ENCODE measurements at places on chromosomes 16 and 17.

GRCh38 chr17:21268596-21269188, 15.5 kb upstream of the NATD1 start:
- DNase-seq: no peak

DNA sequence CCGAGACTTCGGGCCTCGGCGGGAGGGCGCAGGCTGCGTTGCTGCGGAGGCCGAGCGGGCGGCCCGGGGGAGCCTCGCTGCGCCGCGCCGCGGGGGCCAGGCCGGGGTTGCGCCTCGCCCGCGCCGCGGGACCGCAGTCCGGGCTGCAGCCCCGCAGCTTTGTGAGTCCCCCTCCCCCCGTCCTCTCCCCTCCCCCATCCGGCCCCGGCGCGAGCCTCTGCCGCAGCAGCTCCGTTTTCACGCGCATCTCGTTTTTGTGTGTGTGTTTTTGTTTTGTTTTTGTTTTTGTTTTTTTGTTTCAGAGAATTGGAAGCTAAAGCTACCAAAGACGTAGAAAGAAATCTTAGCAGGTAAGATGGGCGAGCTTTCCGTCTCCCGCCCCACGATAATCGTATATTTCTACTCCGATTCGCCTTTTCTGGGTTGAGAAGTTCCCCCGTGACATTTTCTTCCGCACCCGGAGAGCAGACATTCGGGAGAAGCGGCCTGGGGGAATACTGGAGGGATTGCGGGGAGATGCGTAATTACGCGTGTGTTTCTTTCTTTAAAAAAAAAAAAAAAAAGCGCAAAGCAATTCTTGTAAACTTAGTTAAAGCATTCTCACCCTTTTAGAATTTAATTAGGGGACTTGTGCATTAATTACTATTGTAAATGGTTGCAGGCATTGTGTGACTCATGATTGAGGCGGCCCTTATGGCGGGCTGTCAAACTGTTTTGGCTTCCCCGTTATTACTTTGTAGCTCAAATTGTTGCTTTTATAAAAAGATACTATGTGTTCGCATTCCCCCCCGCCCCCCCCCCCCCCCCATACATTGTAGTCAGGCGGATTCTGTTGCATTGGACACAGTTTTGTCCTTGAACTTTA, 732 bp downstream of the TNRC6A start:
- DNase-seq: no peak

- no peak for DNase-seq
These were observed 8.8 kb upstream of the TMEM238L start for GRCh38 chr17:10812674-10813073.

GRCh38 chr17:38324141-38324697, 19.5 kb downstream of the GPR179 start:
- DNase-seq: no peak

DNA sequence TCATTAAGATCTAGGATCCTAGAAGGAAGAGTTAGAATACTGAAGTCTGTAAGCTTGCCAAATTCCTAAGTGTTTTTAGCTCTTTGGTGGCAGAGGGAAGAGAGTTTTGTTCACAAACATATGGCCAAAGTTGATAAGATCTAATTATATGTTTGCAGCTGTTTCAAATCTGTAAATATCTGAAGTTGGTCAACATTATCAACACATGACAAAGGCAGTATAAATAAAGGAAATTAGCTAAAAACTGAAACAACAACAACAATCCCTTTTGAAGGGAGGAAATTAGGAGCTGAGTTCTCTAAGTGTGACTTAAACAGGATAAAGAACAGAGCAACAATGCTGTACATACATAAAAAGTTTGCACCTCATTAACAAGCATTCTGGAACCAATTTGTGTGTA, 208.7 kb downstream of the KCNJ2 start:
- DNase-seq: no peak

DNA sequence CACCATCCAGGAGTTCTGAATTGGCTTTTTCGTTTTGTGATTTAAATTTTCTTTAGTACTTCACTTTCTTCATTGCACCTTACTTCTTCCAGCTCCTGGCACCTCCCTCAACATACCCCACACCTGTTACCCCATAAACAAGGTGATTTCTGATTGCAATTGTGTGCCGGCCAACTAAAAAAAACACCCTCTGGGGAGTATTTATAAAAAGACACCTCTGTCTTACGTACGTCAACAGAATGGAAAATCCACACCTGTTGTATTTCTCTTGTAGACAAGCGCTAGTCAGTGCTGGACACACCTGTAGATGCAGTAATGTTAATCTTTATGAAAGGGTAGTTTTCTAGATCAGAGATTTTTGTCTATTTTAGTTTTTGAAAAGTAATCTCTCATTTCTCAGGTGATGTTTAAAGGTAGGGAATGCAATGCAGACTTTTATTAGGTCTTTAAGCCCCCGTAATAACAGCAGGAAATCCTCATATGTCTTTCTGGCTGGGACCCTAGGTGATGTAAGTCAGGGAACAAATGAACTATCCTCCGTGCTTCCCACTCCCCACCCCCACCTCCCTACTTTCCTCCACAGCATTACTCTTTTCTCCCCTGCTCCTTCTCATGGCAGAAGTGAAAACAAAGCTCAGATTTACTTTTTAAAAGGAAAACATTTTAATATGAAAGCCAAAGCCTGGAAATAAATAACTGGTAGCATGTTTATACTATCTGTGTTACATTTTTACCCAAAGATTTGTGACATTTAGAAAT, 4.2 kb downstream of the MSI2 start:
- no peak for DNase-seq

DNA sequence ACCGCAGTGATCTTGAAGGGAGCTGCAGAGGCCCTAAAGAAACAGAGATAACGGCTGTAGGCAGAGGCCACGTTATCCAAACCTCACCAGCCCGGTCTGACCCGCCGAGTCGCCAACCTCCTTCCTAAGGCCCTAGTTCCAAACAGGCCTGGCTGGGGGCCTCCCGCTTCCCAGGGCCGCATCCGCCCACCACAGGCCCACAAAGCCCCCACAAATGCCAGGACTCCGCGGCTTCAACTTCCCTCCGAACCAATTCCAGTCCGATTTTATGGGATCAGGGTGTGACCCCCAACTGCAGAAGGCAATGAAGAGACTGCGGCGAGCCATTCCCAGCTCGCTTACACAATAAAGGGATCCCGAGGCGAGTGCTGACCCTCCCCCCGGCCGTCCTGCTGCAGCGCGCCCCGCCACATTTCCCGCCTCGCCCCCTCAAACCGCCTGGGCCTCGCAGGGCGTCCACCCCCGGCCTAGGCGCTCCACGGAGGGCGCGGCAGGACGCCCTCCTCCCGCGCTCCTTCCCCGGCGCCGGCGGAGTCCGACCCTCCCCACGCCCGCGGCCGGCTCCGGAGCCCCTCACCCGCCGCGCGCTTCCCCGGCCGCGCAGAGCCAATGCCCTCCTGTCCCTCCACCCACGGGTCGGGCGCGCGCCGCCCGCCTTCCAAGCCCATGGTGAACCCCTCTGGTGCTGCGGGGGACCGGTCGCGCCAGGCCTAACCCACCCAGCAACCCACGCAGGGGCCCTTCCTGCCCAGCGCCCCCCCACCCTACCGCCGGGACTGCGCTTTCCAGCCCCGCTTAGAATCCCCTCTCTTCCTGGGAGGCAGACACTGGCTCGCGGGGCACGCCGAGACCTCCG, 926 bp downstream of the MYH10 start:
- peak; percentile 30 for DNase-seq

DNA sequence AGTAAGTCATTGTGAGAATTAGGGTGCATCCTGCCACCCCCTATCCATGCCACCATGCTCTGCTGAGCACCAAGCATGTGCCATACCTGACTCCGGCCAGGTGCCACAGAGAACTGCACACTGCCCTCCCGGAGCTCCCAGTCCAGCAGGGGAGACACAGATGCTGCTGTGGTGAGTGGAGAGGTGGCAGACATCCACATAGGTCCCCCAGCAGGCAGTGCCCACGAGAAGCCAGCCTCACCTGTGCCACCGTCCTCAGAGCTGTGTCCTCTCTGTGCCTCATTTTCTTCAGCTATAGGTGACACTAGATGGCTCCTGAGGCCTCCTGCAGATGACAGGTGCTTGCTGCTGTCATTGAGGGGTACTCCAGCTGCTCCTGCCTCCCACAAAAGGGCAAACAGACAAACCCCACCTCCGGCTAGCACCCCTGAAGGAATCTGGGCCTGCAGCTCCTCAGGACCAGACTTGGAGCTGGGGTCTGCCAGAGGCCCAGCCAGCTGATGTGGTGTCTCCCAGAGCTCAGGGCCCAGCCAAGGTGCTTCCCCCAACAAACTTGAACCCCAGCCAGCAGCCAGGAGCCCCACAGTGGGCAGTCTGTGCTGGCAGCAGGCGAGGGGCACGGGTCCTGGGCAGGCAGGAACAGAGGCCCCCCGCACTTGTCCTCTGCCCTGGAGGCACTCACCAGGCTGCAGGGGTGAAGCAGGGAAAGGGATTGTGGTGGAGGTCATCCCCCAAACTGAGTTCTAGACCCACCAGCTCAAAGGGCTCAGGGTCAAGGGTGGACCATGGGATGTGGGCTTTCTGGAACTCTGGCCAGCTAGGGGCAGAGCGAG, 17.1 kb downstream of the FOXJ1 start:
- DNase-seq: no peak

- DNase-seq: no peak
These were observed 32.1 kb downstream of the MYH3 start for GRCh38 chr17:10624969-10625368.

DNA sequence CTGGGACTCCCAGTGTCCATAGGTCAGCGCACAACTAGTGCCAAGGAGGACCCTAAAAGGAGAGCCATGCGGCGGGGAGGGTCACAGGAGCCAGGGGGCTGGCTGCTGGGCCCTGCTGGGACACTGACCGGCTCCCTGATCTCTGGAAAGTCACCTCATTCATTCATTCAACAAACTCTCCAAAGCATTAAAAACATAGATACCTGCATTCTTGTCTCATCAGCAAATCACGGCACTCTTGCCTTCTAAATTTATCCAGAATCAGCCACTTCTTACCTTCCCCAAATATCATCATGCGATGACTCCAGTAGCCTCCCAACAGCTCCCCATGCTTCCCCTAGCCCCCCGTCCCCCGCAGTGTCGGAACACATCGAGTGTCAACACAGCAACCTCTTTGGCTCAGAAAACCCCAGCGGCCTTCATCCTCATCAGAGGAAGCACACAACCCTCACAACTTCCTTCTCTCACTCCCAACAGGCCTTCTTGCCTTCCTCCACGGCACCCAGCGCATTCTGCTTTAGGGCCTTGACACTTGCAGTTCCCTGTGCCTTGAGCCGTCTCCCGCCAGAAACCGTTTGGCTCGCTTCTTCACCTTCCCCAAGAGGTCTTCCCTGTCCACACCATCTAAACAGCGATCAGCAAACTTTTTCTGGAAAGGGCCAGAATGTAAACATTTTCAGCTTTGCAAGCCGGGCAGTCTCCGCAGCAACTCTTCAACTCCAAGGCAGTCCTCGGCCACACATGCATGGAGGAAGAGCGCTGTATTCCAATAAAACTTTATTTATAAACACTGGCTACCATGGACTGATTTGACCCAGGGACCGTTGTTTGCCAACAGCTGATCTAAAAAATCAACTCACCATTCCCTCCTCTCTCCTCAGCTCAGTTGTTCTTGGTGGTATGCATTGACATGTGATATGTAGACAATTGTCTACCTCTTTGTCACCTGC, 119.5 kb upstream of the TNRC6C start:
- DNase-seq: no peak

DNA sequence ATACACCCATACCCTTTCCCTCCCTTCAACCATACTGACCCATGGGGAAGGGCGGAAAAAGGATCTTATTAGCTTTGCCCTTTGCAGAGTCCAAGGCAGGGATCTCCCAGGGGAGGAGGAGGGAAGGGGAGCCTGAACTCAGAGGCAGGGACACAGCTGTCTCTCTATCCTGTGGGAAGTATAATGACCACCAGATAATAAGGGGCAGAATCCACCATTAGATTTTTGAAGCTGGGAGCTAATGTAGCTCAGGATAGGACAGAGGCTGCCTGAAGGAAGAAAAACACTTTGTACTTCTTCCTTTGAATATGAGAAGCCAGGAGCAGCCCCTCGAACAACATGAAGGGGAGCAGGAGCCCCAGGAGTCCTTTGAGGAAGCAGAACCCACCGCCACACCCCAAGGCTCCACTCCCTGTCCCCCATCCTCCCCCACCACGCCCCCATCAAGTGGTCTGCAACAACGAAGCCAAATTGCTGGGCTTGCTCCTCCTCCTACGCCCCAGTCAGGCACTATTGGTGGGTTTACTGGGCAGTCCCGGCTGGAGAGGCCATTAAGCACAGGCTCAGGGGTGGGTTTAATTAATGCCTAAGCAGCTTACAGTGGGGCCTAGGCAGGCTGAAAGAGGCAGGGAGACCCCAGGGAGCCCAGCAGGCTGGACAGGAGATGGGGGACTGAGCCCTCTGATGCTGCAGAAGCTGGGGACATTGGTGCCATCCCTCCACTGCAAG, 5.3 kb downstream of the MPP2 start:
- no peak for DNase-seq

GRCh38 chr16:72311426-72311825, 139.5 kb upstream of the PMFBP1 start:
- DNase-seq: no peak

DNA sequence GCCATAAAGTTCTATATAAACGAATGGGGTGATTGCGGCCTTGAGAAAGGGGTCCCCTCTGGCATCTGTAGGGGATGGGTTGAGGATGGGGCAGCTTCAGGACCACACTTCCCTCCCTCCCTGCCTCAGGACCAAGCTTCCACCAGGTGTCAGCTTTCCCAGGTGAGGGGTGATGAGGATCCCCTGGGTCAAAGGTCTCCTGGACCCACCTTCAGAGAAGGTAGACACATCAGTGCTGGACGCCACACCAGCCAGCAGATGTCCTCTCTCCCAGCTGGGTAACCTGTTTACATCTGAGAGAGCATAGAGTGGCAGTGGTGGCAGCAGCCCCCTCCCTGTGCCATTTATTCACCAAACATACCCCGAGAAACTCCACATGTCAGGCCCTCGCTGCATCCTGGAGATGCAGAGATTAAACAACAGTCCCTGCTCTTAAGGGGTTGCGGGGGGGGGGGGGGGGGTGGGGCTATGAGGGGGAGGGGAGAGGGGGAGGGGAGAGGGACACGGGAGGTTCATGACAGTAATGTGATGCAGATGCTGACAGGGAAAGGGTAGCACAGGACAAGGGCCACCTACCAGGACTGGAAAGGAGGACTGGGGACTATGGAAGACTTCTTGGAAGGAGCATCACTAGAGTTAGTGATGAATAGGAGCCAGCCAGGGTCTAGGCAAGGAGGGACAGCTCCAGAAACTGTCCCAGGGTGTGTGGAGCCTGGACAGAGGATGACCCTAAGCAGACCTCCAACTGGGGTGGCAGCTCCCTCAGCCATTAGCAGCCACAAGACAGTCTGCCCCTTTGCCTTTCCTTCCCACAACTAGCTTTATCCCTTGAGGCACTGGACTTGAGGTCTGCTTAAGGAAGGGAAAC, 5.0 kb downstream of the PROCA1 start:
- DNase-seq: no peak

- no peak for DNase-seq
These were observed 7.9 kb upstream of the NGFR start for GRCh38 chr17:49487183-49487582.

GRCh38 chr17:35011671-35012216, 31.4 kb downstream of the LIG3 start:
- DNase-seq: no peak

- DNase-seq: no peak
These were observed 17.1 kb downstream of the JUP start for GRCh38 chr17:41769346-41769862.

GRCh38 chr16:89697616-89698331, 3.7 kb downstream of the SPATA2L start:
- no peak for DNase-seq

GRCh38 chr16:19766988-19767387, 48.9 kb downstream of the IQCK start:
- no peak for DNase-seq

Measured in GM12891 (cell line).